Activated CD8-positive, alpha-beta memory T cell treated with anti-CD3 and anti-CD28 coated beads, Interleukin-2, amount 10 ng/mL, durations not matched to agents 7 days and 5 days (primary cell): ENCODE measurements at places on chromosomes 6 and 20.

- H3K36me3 ChIP-seq, result no peaks in the 10 kb centered on the region
- H3K4me3 ChIP-seq, result no peak overlapping the region
- H3K4me1 ChIP-seq, result no peaks in the 10 kb centered on the region
- no peak overlapping the region for H3K27ac ChIP-seq
- H3K27me3 ChIP-seq, result peaks cover 4% of the 10 kb centered on the region
Observed at GRCh38 chr6:150499882-150500312, 99.8 kb upstream of the PLEKHG1 start.

- peaks cover 29% of the 10 kb centered on the region for H3K4me1 ChIP-seq
- DNase-seq, result no peak
- H3K4me3 ChIP-seq, result no peak overlapping the region
Observed at GRCh38 chr6:3226042-3226441, 1.4 kb downstream of the TUBB2B start.

DNA sequence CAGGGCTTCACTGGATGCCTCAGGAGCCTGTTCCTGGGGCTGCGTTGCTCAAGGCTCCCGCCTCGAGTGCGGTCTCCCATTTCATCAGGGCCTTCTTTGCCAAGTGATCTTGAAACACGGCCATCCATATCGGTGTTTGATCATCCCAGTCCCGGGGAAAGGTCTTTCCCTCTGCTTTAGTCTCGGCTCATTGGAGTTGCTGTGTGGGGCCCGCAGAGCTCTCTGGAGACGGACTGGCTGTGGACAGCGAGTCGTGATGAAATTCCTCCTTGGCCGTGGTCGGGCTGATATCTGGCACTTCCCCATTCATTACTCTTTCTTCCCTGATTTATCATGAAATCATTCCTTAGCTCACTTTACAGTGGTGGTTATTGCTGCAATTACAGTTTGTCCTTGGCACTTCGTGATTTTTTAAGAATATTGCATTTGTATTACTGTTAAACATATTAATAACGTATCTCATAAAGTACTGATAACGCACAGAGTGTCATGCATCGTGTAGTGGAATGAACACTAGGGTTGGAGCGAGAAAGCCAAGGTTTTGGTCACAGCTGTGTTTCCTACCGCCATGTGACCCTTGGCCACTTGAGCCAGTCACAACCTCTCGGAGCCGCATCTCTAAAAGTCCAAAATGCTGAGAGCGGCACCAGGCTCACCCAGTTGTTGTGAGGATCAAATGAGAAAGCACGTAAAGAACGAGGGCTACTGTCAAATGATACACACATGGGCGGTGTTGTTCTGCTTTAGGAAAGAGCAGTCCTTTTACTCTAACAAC, 71.8 kb downstream of the MTHFD1L start:
- no peak overlapping the region for H3K27ac ChIP-seq
- H3K27me3 ChIP-seq, result no peaks in the 10 kb centered on the region
- DNase-seq, result no peak
- H3K4me1 ChIP-seq, result no peaks in the 10 kb centered on the region
- no peak overlapping the region for H3K4me3 ChIP-seq

- DNase-seq, result no peak
- peaks cover 25% of the 10 kb centered on the region for H3K36me3 ChIP-seq
- peaks cover 9% of the 10 kb centered on the region for H3K4me1 ChIP-seq
- no peaks in the 10 kb centered on the region for H3K27me3 ChIP-seq
- H3K4me3 ChIP-seq, result no peak overlapping the region
Observed at GRCh38 chr20:35826397-35826998, 54.7 kb downstream of the PHF20 start.

DNA sequence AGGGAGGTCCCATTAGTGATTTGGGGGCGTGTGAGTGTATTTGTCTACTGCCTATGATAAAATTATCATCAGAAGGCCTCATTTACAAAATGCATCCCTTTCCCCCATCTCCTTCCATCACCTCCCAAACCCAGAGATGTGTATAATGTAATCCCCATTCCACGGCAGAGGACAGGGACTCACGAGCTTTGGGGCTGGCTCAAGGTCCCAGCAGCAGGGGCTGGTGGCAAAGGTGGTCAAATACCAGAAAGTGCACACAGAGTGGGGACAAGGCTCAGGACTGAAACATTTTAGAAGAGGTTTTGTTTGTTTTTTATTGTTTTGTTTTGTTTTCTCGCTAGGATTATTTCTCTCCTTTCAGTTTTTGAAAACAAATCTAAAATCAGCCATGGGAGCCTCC, 68.5 kb upstream of the TOP1 start:
- no peaks in the 10 kb centered on the region for H3K36me3 ChIP-seq
- H3K4me3 ChIP-seq, result no peak overlapping the region
- H3K4me1 ChIP-seq, result peaks cover 18% of the 10 kb centered on the region
- H3K27ac ChIP-seq, result no peak overlapping the region
- no peak for DNase-seq

- H3K4me3 ChIP-seq, result no peak overlapping the region
- DNase-seq, result no peak
- no peaks in the 10 kb centered on the region for H3K36me3 ChIP-seq
- H3K27me3 ChIP-seq, result peaks cover 16% of the 10 kb centered on the region
Observed at GRCh38 chr6:41674231-41675000, 36.1 kb downstream of the MDFI start.

GRCh38 chr6:132298344-132298949, 102.8 kb downstream of the MOXD1 start:
- H3K27me3 ChIP-seq, result peaks cover 29% of the 10 kb centered on the region
- no peak overlapping the region for H3K27ac ChIP-seq
- no peak overlapping the region for H3K4me3 ChIP-seq

GRCh38 chr6:127967708-127968107, 66.8 kb upstream of the THEMIS start:
- H3K4me1 ChIP-seq, result peaks cover 49% of the 10 kb centered on the region
- DNase-seq, result peak; percentile 83
- peak overlapping the region; percentile 95 for H3K27ac ChIP-seq
- H3K27me3 ChIP-seq, result no peaks in the 10 kb centered on the region
- H3K36me3 ChIP-seq, result peaks cover 33% of the 10 kb centered on the region

GRCh38 chr6:1364791-1365190, 24.6 kb upstream of the FOXF2 start:
- no peak for DNase-seq
- H3K36me3 ChIP-seq, result no peaks in the 10 kb centered on the region
- peaks cover 47% of the 10 kb centered on the region for H3K27me3 ChIP-seq

DNA sequence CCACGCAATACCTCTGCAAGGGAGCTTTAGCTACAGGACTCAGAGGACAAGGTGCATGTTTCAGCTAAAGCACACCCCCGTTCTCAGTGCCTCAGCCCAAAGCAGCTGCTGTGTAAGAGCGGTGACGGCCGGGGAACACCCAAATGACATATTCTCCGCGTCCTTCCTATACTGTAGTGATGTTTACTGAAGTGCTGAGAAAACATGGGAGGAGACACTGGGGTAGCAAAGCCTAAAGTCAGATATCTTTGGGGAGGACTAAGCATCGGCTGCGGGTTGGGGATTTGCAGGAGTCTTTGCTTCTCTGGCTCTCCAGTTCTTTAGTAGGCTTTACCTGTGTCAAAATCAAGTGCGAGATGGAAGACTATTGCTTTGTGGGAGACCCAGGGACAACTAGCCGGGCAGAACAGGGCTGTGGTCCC, 1.7 kb downstream of the SLC22A23 start:
- H3K4me3 ChIP-seq, result no peak overlapping the region
- H3K4me1 ChIP-seq, result peaks cover 5% of the 10 kb centered on the region
- H3K27ac ChIP-seq, result no peak overlapping the region
- peaks cover 44% of the 10 kb centered on the region for H3K27me3 ChIP-seq
- DNase-seq, result no peak

GRCh38 chr6:36599791-36600209, 5.6 kb downstream of the SRSF3 start:
- H3K4me3 ChIP-seq, result peak overlapping the region; percentile 98
- DNase-seq, result peak; percentile 87
- H3K4me1 ChIP-seq, result peaks cover 73% of the 10 kb centered on the region
- no peaks in the 10 kb centered on the region for H3K27me3 ChIP-seq
- peak overlapping the region; percentile 79 for H3K27ac ChIP-seq

GRCh38 chr6:14269436-14269835, 151.9 kb downstream of the CD83 start:
- no peaks in the 10 kb centered on the region for H3K27me3 ChIP-seq
- peaks cover 10% of the 10 kb centered on the region for H3K36me3 ChIP-seq
- peaks cover 12% of the 10 kb centered on the region for H3K4me1 ChIP-seq
- no peak overlapping the region for H3K27ac ChIP-seq
- no peak overlapping the region for H3K4me3 ChIP-seq

- H3K36me3 ChIP-seq, result no peaks in the 10 kb centered on the region
- no peak for DNase-seq
- peaks cover 34% of the 10 kb centered on the region for H3K27me3 ChIP-seq
- H3K27ac ChIP-seq, result no peak overlapping the region
- H3K4me1 ChIP-seq, result peaks cover 25% of the 10 kb centered on the region
- H3K4me3 ChIP-seq, result no peak overlapping the region
Observed at GRCh38 chr20:4152696-4153235, 137.4 kb upstream of the RNF24 start.

DNA sequence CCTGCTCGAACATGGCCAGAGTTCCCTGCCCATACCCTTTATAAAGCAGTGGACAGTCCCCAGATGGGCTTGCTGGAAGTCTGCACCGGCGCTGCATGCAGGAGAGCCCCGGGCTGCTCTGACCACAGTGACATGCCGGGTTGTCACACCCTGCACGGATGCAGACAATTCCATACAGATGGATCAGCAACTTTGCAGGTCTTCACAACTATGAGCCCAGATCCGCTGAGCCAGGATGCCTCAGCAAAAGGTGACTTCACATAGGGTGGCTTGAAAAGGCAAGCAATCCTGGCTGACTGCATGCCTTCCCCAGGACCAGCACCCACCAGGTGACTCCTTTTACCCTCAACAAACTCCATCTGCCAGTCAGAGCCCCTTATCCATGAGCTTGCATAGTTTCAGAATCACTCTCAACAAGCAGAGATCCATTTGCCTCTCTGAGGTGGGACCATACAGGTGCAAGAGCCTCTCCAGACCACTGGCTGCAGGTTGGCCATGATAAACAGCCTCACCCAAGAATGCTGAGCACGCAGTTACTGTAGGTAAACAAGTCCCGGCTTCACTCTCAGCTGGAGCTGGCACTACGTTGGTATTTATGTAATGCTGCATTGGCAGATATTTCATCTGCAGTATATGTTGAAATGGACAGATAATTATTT, 183.0 kb upstream of the QKI start:
- H3K4me3 ChIP-seq, result no peak overlapping the region
- H3K27ac ChIP-seq, result no peak overlapping the region
- H3K27me3 ChIP-seq, result peaks cover 7% of the 10 kb centered on the region
- DNase-seq, result no peak
- H3K4me1 ChIP-seq, result no peaks in the 10 kb centered on the region
